ENCODE measurements at places on chromosomes 6 and 20. TPM values are rescaled to one million over a fixed set of nuclear protein-coding genes. Genes with fewer than 3 reads are reported as not detected.

OOEP gene
- total RNA-seq: not detected

FARS2 gene
- total RNA-seq: 23.8 TPM

CALHM6 gene
- total RNA-seq: 0.74 TPM

CST5 gene
- total RNA-seq: not detected

FUT9 gene
- total RNA-seq: not detected

RPP21 gene
- total RNA-seq: 112 TPM

CCNC gene
- total RNA-seq: 168 TPM

WFDC10B gene
- total RNA-seq: not detected

PROKR2 gene
- not detected for total RNA-seq

SLC17A2 gene
- total RNA-seq: not detected
